ENCODE measurements at places on chromosomes 11 and 22.

DNA sequence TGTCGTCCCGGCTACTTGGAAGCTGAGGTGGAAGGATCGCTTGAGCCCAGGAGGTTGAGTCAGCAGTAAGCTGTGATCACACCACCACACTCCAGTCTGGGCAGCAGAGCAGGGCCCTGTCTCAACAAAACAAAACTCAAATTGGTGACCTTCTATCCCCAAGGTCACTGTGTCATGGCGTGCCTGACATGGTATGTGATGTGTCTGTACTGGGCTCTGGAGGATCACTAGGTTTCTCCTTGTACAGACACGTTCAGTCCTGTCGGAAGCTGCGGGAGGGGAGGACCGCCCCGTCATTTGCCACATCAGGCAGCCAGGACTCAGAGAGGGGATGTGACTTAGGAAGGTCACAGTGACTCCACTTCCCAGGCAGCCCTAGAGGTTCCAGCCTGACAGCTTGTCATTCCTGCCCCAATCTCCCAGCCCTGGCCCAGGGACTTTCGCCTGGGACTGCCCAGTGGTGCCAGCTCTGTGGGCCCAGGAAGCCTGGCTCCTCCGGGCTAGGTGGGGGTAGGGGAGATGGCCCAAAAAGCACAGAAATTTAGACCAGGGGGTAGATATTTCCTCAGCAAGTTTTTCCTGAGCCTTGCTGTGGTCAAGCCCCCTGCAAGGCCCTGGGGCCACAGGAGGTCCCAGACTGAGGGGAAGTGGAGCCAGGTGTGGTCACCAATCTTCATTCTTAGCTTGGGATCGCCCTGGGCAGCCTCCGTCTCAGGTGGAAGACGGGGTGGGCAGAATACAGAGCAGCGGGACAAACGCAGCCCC lies 53.2 kb downstream of the TRIOBP start:
- no peak for DNase-seq

GRCh38 chr11:102517670-102518069 lies 12.9 kb downstream of the MMP7 start:
- DNase-seq, result no peak

- DNase-seq, result no peak
These were observed 69.5 kb downstream of the DBX1 start for GRCh38 chr11:20090654-20091374.

GRCh38 chr22:39130152-39130704 lies 22.3 kb downstream of the CBX7 start:
- no peak for DNase-seq

DNA sequence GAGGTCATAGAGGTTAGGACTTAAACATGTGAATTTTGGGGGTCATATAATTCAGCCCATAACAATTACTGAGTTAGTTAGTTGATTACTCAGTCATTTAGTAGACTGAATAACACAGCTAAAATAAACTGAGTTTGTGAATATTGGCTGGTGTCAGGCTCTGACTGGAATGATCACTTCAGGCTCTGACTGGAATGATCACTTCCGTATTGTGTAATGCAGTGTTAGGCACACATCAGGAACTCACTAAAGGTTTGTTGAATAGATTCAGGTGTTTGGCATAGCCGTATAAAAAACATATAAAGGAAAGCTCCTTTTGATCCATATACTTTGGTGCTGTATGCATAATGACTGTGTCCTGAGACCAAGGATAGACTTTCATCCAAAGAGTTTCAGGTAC lies 610.5 kb downstream of the INSC start:
- DNase-seq, result no peak
